Vagina (tissue), 2 donors: ENCODE measurements at places on chromosomes 5 and 9.

GRCh38 chr5:25892211-25892610, 1146.2 kb downstream of the CDH9 start:
- no peaks in the 10 kb centered on the region for H3K27me3 ChIP-seq
- DNase-seq, result no peak
- H3K36me3 ChIP-seq, result no peaks in the 10 kb centered on the region
- no peak overlapping the region for H3K27ac ChIP-seq

DNA sequence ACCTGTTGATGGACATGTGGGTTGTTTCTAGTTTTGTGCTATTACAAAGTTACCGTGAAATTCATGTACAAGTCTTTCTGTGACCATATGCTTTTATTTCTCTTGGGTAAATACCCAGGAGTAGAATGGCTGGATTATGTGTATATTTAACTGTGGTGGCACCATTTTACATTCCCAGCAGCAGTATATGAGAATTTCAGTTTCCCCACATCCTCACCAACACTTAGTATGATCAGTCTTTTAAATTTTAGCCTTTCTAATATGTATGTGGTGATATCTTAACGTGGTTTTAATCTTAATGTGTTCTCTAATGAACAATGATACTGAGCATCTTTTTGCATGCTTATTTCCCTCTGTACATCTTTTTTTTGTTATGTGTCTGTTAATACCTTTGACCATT, 36.6 kb downstream of the GALNT10 start:
- no peaks in the 10 kb centered on the region for H3K27me3 ChIP-seq
- no peaks in the 10 kb centered on the region for H3K36me3 ChIP-seq
- no peak for DNase-seq
- H3K27ac ChIP-seq, result no peak overlapping the region
- H3K4me1 ChIP-seq, result no peaks in the 10 kb centered on the region
- no peak overlapping the region for H3K4me3 ChIP-seq

DNA sequence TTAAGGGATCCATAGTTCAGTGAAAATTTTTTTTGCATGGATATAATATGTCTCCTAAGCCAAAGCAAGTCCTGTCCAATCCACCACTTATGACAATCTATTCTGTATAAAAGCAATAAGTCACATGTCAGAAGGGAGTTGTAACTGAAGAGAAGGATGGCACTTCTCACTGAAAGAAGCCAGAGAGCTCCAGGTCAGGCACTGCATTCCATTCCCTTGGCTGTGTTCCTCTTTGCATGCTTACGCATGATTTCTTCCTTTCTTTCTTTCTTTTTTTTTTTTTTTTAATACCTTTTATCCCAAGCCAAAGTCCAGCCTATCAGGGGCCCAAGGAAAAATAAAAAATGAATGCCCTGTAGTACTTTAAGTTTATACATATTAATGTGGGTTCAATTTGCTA, 39.8 kb downstream of the MAMDC2 start:
- H3K36me3 ChIP-seq, result no peaks in the 10 kb centered on the region
- peaks cover 28% of the 10 kb centered on the region for H3K4me1 ChIP-seq
- DNase-seq, result no peak
- no peak overlapping the region for H3K4me3 ChIP-seq
- no peak overlapping the region for H3K27ac ChIP-seq

DNA sequence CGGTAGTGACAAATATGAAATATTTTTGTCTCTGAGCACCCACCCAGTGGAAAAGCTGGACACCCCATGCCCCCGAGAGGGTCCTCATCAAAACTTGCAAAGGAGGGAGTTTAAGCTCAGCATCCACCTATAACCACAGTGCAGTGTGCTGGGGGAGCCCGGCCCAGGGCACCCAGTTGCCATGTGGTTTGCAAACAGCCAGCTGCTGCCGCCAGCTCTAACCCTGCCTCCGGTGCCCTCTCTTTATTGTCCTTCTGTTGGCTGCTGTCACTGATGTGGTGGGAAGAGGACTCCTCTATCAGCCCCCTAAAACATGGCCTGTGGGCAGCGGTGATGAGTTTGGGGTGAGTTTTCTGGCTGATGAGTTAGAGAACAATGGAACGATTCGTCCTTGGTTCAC, 160.9 kb upstream of the MVB12B start:
- no peak overlapping the region for H3K27ac ChIP-seq
- no peaks in the 10 kb centered on the region for H3K4me1 ChIP-seq
- H3K36me3 ChIP-seq, result no peaks in the 10 kb centered on the region

GRCh38 chr9:1051584-1052275, 1.6 kb downstream of the DMRT2 start:
- H3K4me1 ChIP-seq, result peaks cover 41% of the 10 kb centered on the region
- no peak overlapping the region for H3K27ac ChIP-seq
- no peaks in the 10 kb centered on the region for H3K27me3 ChIP-seq
- no peaks in the 10 kb centered on the region for H3K36me3 ChIP-seq
- no peak for DNase-seq

- no peak overlapping the region for H3K4me3 ChIP-seq
- no peaks in the 10 kb centered on the region for H3K27me3 ChIP-seq
- H3K27ac ChIP-seq, result no peak overlapping the region
- no peaks in the 10 kb centered on the region for H3K36me3 ChIP-seq
Measured at GRCh38 chr5:83751201-83751600, 30.5 kb upstream of the HAPLN1 start.

DNA sequence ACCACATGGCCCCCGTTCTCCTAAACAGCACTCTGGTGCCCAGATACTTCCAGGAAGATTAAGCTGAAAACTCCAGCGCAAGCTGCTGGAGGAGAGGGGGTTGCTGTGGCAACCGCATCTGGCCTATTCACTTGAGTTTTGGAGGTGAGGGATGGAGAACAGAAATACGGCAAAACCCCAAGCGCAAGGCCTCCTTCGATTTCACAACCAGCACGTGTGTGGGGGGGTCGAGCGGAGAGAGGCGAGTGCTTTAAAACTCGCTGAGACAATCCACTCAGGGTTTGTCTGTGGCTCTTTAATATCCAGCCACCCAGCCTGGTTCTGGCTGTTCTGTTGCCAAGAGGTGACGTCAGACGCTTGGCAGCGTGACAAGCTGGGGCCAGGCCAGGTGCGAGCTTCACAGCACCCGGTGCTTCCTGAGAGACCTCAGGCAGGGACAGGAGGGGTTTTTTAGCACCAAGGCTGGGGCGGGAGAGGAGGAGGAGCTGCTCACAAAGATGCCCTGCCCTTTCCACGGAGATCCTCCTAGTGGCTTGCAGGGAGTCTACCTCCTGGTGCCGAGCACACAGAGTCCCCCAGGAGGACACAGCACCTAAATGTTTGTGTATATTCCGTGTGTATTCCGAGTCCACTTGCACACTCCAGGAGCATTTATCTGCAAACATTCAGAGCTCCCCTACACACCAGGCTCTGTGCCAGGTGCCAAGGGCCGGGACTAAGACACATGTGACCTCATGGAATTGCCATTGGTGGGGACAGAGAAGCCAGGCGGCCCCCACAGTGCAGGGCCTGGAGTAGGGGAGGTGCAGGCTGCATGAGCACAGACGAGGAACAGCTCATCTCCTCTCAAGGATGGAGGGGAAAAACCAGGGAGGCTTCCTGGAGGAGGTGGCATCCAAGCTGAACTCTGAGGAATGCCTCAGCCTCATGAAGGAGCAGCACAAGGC, 194.6 kb downstream of the OLFM1 start:
- no peaks in the 10 kb centered on the region for H3K36me3 ChIP-seq
- DNase-seq, result no peak
- H3K4me3 ChIP-seq, result no peak overlapping the region
- peaks cover 14% of the 10 kb centered on the region for H3K4me1 ChIP-seq
- no peaks in the 10 kb centered on the region for H3K27me3 ChIP-seq

DNA sequence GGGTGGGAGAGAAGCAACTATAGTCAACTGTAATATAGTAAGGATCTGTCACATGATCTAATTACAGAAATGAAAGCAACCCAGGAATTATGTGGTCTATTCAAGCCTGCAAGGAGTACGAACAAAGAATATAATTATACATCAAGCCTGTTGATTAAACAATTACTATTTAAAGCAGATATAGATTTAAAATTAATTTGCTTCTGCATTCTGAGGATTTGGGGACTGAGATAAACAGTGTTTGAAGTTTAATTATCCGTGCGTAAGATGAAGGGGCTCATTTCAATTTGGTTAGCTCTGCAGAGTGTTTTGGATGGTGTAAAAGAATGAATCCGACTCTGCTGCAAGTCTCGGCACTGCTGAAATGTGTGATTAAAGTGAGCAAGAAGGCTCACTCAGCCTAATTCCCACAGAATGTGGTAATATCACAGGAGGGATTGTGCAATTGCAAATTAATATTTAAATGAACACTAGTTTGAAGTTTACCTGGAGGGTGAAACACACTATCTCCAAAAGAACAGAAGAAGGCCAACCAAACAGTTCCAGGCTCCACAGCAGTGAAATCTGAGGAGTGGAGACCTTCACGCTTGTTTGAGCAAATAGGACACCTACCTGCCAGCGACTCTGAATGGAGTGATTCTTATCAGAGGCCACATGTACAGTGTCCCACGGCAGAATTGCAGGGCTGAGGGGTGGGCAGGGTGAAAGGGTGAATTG, 420.6 kb upstream of the SLC30A5 start:
- no peaks in the 10 kb centered on the region for H3K4me1 ChIP-seq
- no peak overlapping the region for H3K4me3 ChIP-seq
- no peaks in the 10 kb centered on the region for H3K27me3 ChIP-seq

DNA sequence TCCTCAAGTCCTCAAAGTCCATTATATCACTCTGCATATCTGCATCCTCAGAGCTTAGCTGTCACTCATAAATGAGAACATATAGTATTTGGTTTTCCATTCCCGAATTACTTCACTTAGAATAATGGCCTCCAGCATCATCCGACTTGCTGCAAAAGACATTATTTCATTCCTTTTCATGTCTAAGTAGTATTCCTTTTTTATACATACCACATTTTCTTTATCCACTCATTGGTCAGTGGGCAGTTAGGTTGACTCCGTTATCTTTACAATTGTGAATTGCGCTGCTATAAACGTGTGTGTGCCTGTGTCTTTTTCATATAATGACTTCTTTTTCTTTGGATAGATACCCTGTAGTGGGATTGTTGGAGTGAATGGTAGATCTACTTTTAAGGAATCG, 117.2 kb downstream of the OR2K2 start:
- H3K27me3 ChIP-seq, result no peaks in the 10 kb centered on the region
- H3K4me1 ChIP-seq, result no peaks in the 10 kb centered on the region
- H3K4me3 ChIP-seq, result no peak overlapping the region
- no peak overlapping the region for H3K27ac ChIP-seq
- no peak for DNase-seq

GRCh38 chr5:102481054-102481715, 17.6 kb downstream of the SLCO6A1 start:
- no peak for DNase-seq
- no peak overlapping the region for H3K27ac ChIP-seq
- H3K27me3 ChIP-seq, result no peaks in the 10 kb centered on the region

DNA sequence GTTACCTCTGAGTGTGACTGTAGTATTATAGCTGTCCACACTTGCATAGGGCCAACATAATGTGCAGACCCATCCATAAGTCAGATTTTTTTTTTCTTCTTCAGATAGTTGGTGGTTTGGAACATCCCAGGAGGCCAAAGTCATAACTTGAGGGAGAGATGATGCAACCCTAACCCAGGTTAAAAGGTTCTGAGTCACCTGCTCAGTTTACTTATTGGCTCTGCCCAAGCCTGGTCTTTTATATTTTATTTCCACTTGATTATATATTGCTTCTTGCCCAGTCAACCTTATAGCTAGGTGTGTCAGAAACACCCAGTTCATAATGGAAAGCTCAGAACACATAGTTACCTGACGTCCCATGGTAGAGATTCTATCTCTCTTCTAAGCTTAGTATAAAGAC, 113.1 kb upstream of the PCSK1 start:
- no peak for DNase-seq
- no peak overlapping the region for H3K4me3 ChIP-seq
- H3K27me3 ChIP-seq, result no peaks in the 10 kb centered on the region
- H3K27ac ChIP-seq, result no peak overlapping the region
- no peaks in the 10 kb centered on the region for H3K4me1 ChIP-seq

DNA sequence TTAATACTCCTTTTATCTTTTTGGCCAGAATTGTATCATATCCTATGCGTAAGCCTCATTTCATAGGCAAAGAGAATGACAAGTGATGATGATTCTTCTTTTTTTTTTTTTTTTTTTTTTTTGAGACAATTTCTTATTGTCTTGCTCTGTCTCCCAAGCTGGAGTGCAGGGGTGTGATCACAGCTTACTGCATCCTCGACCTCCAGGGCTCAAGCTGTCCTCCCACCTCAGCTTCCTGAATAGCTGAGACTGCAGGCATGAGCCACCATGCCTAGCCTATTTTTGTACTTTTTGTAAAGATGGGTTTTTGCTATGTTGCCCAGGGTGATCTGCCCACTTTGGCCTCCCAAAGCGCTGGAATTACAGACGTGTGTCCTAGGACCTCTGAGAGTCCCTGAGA, 41.9 kb upstream of the C5orf24 start:
- no peaks in the 10 kb centered on the region for H3K27me3 ChIP-seq
- no peak for DNase-seq
- H3K4me1 ChIP-seq, result no peaks in the 10 kb centered on the region
- no peak overlapping the region for H3K27ac ChIP-seq

- no peaks in the 10 kb centered on the region for H3K4me1 ChIP-seq
- no peak overlapping the region for H3K27ac ChIP-seq
- no peak for DNase-seq
- no peaks in the 10 kb centered on the region for H3K27me3 ChIP-seq
- H3K36me3 ChIP-seq, result no peaks in the 10 kb centered on the region
Measured at GRCh38 chr5:131513780-131514179, 121.2 kb downstream of the RAPGEF6 start.

DNA sequence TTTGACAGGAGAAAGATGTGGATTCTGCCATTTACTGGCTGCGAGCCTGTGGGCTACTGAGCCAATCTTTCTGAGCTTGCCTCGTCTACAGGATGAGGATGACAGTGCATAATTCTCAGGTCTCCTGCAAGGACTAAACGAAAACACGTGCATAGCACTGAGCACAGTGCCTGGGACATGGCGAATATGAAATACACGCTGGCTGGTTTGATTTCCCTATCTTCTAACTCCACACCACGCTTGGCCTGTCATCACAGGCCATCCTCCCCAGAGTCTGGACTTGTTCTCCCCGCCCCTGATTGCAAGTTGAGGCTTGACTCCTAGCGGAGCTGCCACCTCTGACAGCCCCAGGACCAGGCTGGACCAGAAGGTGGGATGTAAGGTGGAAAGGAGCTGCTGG, 37.9 kb downstream of the ARPC5L start:
- DNase-seq, result no peak
- H3K27ac ChIP-seq, result no peak overlapping the region
- no peak overlapping the region for H3K4me3 ChIP-seq
- peaks cover 33% of the 10 kb centered on the region for H3K36me3 ChIP-seq

GRCh38 chr5:14598225-14598624, 16.6 kb downstream of the OTULINL start:
- H3K27ac ChIP-seq, result no peak overlapping the region
- H3K4me1 ChIP-seq, result no peaks in the 10 kb centered on the region
- DNase-seq, result no peak
- no peaks in the 10 kb centered on the region for H3K36me3 ChIP-seq
- no peaks in the 10 kb centered on the region for H3K27me3 ChIP-seq

- DNase-seq, result no peak
- no peak overlapping the region for H3K27ac ChIP-seq
- H3K27me3 ChIP-seq, result no peaks in the 10 kb centered on the region
- H3K36me3 ChIP-seq, result no peaks in the 10 kb centered on the region
Measured at GRCh38 chr9:79123415-79123814, 448.4 kb upstream of the TLE4 start.

GRCh38 chr5:153774686-153775085, 264.0 kb downstream of the FAM114A2 start:
- peak; percentile 2 for DNase-seq
- no peak overlapping the region for H3K4me3 ChIP-seq
- H3K27ac ChIP-seq, result no peak overlapping the region
- H3K4me1 ChIP-seq, result no peaks in the 10 kb centered on the region
- no peaks in the 10 kb centered on the region for H3K36me3 ChIP-seq
- H3K27me3 ChIP-seq, result no peaks in the 10 kb centered on the region

- H3K36me3 ChIP-seq, result no peaks in the 10 kb centered on the region
- DNase-seq, result no peak
- peak within 1 kb of the TSS; percentile 48 for H3K4me3 ChIP-seq
- H3K27me3 ChIP-seq, result peaks cover 4% of the 10 kb centered on the region
- H3K27ac ChIP-seq, result no peak within 1 kb of the TSS
Measured at GRCh38 chr9:17578911-17579793, at the start of gene SH3GL2. SH3GL2 (plus strand) TSS chr9:17579066.
